HepG2 (cell line): ENCODE measurements at places on chromosomes 11 and 22. TPM values are rescaled to one million over a fixed set of nuclear protein-coding genes. Genes with fewer than 3 reads are reported as not detected.
A peak's percentile ranks its signal among the peaks of the same experiment; 100 is the strongest.

The FAM89B gene
- 3.6 and 5.7 TPM in 2 replicates for total RNA-seq

The OR5AN1 gene
- total RNA-seq: not detected in 2 replicates

The OR5I1 gene
- total RNA-seq: not detected in 2 replicates

The ABTB2 gene
- total RNA-seq: 5.1 TPM in 2 replicates

The OR8I2 gene
- not detected in 2 replicates for total RNA-seq

DNA sequence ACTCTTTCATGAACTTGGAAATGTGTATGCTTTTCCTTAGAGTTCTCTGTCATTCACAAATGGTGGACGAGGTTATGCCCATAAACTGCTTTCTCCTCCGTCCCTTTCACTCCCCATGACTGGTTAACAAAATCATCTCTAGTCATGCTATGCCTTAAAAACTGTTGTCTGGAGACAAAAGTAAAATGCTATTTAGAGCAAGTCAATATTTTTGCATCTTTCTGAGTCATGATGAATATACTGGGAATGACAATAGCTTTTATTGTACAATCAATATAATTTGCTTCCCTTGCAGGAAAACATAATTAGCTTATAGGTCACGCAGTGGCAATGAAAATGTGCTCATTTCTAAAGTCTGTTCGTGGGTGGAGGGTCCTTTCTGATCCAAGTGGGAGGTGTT lies 216.7 kb upstream of the SORL1-AS1 start:
- no peak overlapping the region for H3K27ac ChIP-seq
- H3K27me3 ChIP-seq: peaks cover 3% of the 10 kb centered on the region; the same call in 1 of the 2 replicates
- H3K36me3 ChIP-seq: no peaks in the 10 kb centered on the region
- no peaks in the 10 kb centered on the region for H3K4me1 ChIP-seq
- no peak for DNase-seq

GRCh38 chr22:39574779-39575551 lies 4.4 kb downstream of the CACNA1I start:
- peak; percentile 28 for DNase-seq
- H3K27me3 ChIP-seq: peaks cover 9% of the 10 kb centered on the region
- H3K36me3 ChIP-seq: no peaks in the 10 kb centered on the region
- H3K27ac ChIP-seq: no peak overlapping the region
- H3K4me1 ChIP-seq: no peaks in the 10 kb centered on the region
- no peak overlapping the region for H3K4me3 ChIP-seq

- H3K27me3 ChIP-seq: peaks cover 4% of the 10 kb centered on the region
- H3K27ac ChIP-seq: no peak overlapping the region
- 0 out of 2 replicates have a peak, but pooled peaks cover 7% of the 10 kb centered on the region for H3K4me1 ChIP-seq
- no peak overlapping the region for H3K4me3 ChIP-seq
- H3K36me3 ChIP-seq: no peaks in the 10 kb centered on the region
- no peak for DNase-seq
Measured at GRCh38 chr11:43556612-43557375, 123.7 kb upstream of the HSD17B12 start.

DNA sequence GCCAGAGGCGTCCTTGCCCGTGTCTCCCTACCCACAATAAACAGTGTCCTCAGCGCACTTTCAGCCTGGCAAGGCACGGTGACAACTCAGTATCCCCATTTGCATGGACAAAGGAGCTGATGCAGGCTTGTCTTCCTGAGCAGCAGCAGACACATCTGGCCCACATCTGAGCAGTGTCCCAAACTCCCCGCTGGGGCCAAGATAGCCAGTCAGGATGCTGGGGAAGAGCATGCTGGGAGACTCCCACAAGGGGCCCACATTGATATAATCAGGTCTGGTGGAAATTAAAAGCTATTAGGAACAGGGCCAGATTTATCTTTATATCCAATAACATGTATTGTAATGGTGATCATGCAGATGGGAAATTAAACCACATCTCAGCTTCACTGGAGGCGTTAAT lies 24.7 kb downstream of the DSCAML1 start:
- H3K36me3 ChIP-seq: no peaks in the 10 kb centered on the region
- H3K4me3 ChIP-seq: no peak overlapping the region
- H3K27ac ChIP-seq: no peak overlapping the region
- no peaks in the 10 kb centered on the region for H3K4me1 ChIP-seq
- DNase-seq: no peak
- no peaks in the 10 kb centered on the region for H3K27me3 ChIP-seq

DNA sequence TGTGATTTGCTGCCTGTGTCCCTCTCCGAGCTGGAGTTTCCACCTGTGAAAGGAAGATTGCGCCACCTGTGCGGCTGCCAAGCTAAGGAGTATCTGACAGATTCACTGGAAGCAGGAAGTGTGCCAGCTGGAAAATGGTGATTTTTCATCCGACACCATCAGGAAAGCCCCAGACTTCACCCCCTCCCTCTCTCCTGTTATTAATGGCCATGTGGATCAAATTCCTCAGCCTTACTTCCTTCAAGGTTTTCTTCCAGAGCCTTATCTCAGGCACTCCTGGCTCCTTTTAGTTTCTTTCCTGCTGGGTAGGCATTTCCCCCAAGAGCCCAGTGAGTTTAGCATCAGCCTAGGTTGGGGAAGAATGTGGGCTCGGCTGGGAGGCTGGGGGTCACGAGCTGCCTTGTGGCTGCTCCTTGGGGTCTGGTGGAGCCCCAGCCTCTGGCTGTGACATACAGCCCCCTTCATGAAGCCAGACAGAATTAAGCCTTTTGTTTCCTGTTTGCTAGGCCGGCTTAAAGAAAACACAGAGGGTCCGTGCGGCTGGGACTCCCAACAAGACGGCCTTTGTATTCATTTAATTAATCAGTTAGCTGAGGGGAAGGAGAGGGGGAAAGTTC lies 37.1 kb downstream of the PKNOX2 start:
- peak; percentile 50 for DNase-seq
- no peaks in the 10 kb centered on the region for H3K36me3 ChIP-seq
- peaks cover 47% of the 10 kb centered on the region for H3K4me1 ChIP-seq
- no peak overlapping the region for H3K27ac ChIP-seq

DNA sequence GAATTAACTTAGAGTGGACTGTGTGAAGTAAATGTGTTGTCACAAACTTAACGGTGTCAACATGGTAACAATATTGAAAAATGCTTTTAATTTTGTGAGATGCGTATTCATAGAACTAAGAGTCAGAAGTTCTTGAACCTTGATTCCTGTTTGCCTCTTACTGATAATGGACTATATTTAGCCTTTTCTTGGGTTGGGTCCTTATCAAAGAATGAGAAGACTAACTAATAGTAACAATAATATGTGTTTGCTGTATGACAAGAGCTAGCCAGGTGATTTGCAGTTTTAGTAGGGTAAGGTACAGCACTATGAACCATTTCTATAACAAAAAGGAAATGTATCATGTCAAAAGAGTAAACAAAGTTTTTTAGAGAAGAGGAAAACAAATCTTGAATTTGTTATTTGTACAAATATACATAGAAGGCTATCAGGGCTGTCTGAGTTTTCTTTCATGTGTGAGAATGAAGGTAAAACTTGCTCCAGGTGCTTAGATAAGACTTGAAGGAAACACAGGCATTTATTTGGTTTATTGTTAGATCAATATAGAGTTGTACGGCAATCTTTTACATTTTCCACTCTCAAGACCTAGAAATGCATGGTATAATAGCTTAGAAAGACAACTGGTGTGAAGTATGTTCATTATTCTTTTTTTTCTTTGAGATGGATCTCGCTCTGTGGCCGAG lies 74.1 kb downstream of the PACS1 start:
- no peaks in the 10 kb centered on the region for H3K27me3 ChIP-seq
- no peak overlapping the region for H3K27ac ChIP-seq
- H3K4me3 ChIP-seq: no peak overlapping the region
- no peaks in the 10 kb centered on the region for H3K36me3 ChIP-seq
- peaks cover 63% of the 10 kb centered on the region for H3K4me1 ChIP-seq

GRCh38 chr11:45592636-45593035 lies 72.8 kb downstream of the CHST1 start:
- H3K4me1 ChIP-seq: no peaks in the 10 kb centered on the region
- no peak overlapping the region for H3K27ac ChIP-seq
- no peaks in the 10 kb centered on the region for H3K27me3 ChIP-seq
- H3K36me3 ChIP-seq: no peaks in the 10 kb centered on the region

DNA sequence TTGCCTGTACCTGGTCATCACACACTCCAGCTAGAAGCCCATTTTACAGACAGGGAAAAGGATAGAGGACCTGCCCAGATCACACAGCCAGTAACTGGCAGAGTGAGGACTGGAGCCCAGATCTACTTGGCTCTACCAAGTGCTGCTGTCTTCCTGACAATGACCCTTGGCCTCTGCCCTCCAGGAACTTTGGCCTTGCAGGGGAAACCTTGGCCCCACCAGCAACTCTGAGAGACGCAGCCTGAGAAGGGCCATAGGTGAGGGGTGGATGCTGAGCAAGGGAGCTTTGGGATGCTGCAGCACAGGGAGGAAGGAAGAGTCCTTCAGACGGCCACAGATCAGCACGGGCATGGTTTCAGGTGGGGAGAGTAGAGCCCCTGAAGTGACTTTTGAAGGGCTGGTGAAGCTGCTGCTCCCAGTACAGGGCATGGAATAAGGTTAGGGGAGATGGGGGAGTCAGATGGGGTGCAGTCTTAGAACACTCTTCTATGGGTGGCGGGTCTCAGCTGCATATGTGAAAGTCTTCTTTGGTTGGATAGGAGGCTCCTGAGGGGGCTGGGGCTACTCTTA lies 2.0 kb upstream of the CAPN5 start:
- no peak overlapping the region for H3K4me3 ChIP-seq
- no peaks in the 10 kb centered on the region for H3K36me3 ChIP-seq
- peaks cover 14% of the 10 kb centered on the region; the same call in 1 of the 2 replicates for H3K27me3 ChIP-seq
- H3K4me1 ChIP-seq: peaks cover 51% of the 10 kb centered on the region
- no peak overlapping the region for H3K27ac ChIP-seq

GRCh38 chr11:11952036-11952435 lies 56.4 kb downstream of the DKK3 start:
- no peak overlapping the region for H3K4me3 ChIP-seq
- no peak overlapping the region for H3K27ac ChIP-seq
- peaks cover 9% of the 10 kb centered on the region for H3K36me3 ChIP-seq
- no peak for DNase-seq

DNA sequence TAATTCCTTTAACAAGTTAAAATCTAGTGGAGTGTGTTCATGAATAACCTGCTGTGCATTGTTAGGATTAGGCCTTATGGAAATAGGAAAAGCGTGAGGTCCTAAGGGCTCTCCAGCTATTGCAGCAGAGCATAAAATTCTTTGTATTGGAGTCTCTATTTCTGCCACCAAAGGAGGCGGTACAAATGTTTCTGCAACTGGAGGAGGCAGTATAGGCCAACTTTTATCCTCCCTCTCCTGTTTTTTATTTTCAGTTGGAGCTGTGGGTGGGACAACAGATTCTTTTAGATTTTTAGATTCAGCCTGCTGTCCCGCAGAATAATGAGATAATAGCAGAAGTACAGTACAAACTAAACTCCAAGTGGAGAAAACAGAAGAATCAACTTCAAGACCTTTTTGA lies 26.2 kb downstream of the OR10A6 start:
- peaks cover 3% of the 10 kb centered on the region; the same call in 1 of the 3 replicates for H3K27me3 ChIP-seq
- H3K4me1 ChIP-seq: no peaks in the 10 kb centered on the region

DNA sequence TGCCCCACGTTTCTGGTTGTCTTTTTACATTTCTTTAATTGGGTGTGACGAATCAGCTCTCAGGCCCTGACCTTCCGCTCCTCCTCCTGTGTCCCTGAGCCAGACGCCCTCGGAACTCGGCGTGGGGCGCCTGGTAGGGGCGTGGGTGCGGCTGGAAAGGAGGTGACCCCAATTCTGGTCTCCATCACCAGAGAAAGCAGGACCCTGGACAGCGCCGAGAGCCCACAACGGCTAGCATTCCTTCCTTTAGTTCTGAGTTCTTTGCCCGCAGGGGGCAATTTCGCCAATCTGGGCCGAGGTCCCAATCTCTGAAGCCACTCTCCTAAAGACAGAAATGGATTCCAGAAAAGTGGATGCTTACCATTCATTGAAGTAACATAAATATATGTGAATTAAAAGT lies 11.7 kb upstream of the RBMXL2 start:
- H3K4me1 ChIP-seq: no peaks in the 10 kb centered on the region
- H3K4me3 ChIP-seq: no peak overlapping the region
- H3K27ac ChIP-seq: no peak overlapping the region
- no peaks in the 10 kb centered on the region for H3K27me3 ChIP-seq
- H3K36me3 ChIP-seq: no peaks in the 10 kb centered on the region

DNA sequence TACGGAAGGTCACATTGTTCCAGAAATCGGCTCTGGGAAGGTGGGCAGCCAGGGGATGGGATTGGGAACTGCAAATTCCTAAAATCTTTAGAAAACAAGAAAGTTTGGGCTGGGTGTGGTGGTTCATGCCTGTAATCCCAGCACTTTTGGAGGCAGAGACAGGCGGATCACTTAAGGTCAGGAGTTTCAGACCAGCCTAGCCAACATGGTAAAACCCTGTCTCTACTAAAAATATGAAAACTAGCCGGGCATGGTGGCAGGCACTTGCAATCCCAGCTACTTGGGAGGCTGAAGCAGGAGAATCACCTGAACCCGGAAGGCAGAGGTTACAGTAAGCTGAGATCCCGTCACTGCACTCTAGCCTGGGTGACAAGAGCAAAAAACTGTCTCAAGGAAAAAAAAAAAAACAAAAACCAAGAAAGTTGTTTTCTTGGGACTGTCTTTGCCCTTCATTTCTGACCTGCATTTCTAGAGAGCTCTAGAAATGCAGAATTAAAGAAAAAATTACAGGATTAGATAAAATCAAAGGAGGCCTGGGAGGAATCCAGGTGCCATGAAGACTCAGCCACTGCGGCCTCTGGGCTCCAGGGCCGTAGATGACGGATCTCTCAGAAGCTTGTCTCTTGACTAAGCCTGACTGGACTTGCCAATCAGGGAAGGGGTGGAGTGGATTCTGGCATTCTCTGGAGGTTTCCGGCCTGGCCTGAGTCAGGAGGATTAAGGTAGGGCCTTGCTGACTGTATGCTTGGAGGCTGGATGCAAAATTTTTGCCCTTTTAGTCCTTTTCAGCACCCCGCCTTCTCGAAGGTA lies 5.3 kb upstream of the MALAT1 start:
- H3K4me3 ChIP-seq: peak overlapping the region; percentile 41
- H3K36me3 ChIP-seq: no peaks in the 10 kb centered on the region
- DNase-seq: peak; percentile 80

DNA sequence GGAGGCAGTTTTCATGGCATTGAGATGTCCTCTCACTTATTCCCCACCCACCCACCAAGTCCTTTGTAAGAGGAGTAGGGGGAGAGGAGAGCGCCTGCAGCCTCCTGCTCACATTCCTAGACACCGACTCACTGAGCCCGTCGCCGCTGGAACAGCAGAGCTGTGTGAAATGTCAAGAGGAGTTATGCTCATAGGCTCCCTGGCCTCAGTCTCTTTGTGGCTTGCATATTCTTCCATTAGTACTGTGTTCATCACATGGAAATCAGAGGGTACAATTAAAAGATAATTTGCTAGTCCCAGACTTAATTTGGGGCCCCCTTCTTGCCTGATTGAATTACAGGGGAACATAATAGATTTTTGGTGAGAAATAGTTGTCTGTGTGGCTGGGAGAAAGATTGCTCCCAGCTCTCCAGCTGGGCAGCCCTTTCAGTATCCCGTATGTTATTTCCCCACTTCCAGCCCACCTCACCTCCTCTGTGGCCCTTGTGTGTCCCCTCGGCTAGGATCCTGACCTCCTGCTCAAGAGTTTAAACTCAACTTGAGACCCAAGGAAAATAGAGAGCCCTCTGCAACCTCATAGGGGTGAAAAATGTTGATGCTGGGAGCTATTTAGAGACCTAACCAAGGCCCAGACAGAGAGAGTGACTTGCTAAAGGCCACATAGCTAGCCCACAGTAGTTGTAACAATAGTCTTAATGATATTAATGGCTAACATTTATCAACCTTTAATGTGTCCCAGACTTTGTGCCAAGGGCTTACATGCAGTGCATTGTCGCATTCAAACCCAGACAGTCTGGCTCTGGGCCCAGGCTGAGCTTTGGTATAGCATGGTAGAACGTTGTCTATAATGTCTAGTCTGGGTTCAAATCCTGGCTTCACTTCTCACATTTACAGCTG lies 32.2 kb downstream of the LIMK2 start:
- no peak overlapping the region for H3K27ac ChIP-seq
- H3K36me3 ChIP-seq: peaks cover 69% of the 10 kb centered on the region
- peak; percentile 43 for DNase-seq
- H3K4me1 ChIP-seq: peaks cover 62% of the 10 kb centered on the region
- no peaks in the 10 kb centered on the region for H3K27me3 ChIP-seq
